ENCODE measurements at places on chromosomes 3 and 15.
A peak's percentile ranks its signal among the peaks of the same experiment; 100 is the strongest.

- DNase-seq, result no peak
Observed at GRCh38 chr15:91021516-91022074, 799 bp downstream of the VPS33B start.

- no peak for DNase-seq
Observed at GRCh38 chr3:162015856-162016255, 519.2 kb downstream of the OTOL1 start.

- no peak for DNase-seq
Observed at GRCh38 chr3:119697394-119697793, 5.4 kb upstream of the CFAP91 start.

- no peak for DNase-seq
Observed at GRCh38 chr3:17755836-17756235, 13.4 kb upstream of the TBC1D5 start.

DNA sequence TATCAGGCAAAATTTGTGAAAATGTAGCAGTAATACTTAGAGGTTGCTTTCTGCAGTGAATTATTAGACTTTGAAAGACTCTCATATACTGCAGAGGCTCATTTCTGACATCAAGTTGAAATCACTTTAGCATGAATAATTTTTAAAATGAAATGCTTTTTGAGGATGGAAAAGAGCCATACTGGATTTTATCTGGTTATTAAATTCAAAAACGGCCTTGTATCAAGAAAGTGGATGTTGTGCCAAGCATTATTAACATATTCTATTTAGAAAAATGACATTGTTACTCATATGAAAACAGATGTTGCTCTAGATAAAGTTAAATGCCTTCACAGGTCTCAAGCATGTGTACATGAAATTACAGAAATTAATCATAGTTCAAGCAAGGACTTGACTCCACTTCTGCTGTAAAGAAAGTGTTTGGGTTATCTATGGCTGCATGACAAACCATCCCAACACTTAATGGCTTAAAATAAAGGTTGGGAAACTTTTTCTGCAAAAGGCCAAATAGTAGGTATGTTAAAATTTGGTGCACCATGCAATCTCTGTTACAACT is 64.5 kb upstream of the ZNF280D start:
- no peak for DNase-seq

GRCh38 chr3:68483601-68484000 is 448.7 kb downstream of the TAFA4 start:
- no peak for DNase-seq

GRCh38 chr3:100915706-100916495 is 77.3 kb downstream of the ABI3BP start:
- no peak for DNase-seq

DNA sequence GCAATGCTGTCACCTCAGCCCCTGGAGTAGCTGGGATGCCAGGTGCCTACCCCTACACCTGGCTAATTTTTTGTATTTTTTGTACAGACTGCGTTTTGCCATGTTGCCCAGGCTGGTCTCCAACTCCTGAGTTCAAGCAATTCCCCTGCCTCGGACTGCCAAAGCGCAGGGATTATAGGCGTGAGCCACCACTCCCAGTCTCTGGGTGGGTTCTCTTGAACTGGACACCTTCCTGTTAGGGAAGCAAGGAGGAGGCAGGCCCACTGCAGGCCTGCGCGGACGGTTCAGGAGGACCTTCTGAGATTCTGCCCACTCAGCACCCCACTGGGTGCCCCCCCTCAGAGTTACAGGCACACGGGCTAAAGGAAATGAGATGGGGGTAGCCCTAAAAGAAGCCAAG is 73.8 kb upstream of the HERC1 start:
- DNase-seq, result no peak

GRCh38 chr15:63918317-63918672 is 84.5 kb upstream of the HERC1 start:
- no peak for DNase-seq

- DNase-seq, result no peak
Observed at GRCh38 chr3:116034086-116034485, 410.8 kb downstream of the GAP43 start.

DNA sequence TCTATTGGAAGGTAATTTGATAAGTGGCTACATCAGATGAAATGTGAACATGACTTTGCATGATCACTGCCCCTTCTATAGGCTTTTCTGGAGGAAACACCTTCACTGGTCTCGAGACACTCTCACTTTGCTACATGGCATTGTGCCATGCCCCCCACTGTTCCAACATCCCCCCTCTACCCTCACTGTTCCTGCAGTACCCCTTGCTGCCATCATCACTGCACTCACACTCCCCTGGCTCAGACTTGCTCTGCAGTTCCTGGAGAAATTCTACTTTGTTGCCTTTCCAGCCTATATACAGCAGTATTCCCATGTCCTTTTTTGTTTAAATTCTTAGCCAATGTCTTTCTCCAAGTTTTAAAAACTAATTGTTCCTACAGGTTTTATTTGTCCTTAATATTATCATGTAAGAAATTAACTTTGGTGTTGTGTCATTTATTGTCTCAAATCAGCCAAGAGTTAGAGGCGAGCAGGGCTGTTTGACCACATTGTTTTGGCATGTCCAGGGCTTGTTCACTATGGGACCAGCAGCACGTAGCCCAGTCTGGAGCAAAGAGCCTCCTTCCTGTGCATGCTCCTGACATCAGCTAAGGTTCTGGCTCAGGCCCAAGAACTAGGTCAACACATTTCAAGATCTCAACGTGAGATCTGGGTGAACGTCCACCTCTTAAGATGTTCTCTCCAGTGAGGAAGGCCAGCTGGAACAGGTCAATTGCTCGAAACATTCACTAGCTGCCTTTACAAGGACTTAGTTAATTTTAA is 246.4 kb downstream of the SLC9A9 start:
- DNase-seq, result no peak

DNA sequence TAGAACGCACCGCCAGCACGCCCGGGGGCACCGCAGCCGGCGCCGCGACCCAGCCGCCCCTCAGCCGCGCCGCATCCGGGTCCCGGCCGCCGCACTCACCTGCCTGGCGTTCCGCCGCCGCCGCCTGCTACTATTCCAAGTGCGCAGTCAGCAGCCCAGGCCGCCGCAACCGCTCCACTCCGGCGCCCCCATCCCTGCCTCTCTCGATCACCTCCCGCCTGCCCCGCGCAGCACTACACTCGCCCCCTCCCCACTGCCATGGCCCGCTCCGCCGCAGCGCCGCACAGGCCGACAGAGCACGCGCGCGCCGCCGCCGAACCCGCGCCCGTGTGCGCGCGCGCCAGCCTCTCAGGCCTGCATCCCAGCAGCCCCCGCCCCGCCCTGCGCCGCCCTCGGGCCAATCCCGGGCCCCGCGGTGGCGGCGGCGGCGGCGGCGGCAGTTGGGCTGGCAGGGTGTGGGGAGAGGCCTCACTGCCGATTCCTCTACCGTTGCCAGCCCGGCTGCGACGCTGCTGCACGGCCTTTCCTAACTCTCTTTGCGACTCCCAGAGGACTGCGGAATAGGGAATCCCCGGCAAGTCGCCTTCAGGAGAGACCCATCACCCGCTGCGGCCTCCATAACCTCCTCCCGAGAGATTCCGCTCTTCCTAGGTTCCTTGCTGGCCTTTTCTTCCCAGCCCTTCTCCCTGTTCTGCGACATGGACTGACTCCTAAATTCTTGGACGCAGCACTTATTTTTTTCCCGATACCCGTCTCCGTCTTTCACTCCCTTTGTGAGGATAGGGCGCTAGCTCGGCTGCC is at the start of gene PIK3CB:
Gene PIK3CB (minus strand): TSS at position 333 of the 801 bp plus-strand sequence. CDS start 75,585 bp downstream, outside the sequence.
- DNase-seq, result peak; percentile 77

GRCh38 chr3:130529486-130530215 is 12.7 kb downstream of the COL6A6 start:
- DNase-seq, result no peak

- DNase-seq, result no peak
Observed at GRCh38 chr3:126908752-126909275, 74.1 kb upstream of the PLXNA1 start.

GRCh38 chr3:118817748-118818165 is 216.9 kb downstream of the IGSF11 start:
- no peak for DNase-seq

DNA sequence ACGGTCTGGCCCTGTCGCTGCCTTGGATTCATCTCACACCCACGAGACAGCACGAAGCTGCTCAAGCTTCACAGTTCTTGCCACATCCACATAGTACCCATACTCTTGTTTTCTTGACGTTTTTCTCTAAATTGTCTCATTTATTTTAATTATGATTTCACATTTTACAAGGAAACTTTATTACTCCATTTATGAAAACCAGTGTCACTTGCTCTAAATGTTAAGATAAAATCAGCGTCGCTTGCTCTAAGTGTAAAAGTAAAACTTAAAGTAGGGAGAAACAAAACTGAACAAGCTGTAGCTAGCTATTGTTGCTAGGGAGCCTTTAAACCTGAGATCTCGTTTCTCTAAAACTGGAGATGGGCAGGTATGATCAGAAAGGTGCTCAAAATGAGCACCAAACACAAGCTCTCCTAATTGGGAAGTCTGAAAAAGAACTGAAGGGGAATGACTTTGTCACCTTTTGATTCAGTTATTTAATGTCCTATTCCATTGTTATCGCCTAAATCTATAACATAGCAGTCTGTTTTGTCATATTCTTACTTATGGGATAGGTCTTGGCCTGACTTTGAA is 680 bp downstream of the IFT122 start:
- DNase-seq, result no peak

DNA sequence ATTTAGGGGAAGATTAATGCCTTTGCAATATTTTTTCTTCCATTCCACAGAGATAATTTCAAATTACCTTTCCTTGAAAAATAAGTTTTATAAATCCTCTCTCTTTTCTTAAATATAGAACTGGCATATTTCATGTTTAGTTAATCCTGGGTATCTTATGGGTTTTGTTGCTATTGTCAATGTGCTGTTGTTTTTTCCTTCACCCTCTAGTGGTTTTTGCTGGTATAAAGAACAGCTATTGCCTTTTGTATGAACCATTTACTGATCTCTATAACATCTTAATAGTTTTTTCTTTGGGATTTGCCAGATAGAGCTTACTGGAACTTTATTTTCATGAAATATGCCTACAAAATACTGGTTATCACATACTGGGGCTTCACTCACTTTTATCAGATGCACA is 359.6 kb upstream of the DPPA4 start:
- no peak for DNase-seq

DNA sequence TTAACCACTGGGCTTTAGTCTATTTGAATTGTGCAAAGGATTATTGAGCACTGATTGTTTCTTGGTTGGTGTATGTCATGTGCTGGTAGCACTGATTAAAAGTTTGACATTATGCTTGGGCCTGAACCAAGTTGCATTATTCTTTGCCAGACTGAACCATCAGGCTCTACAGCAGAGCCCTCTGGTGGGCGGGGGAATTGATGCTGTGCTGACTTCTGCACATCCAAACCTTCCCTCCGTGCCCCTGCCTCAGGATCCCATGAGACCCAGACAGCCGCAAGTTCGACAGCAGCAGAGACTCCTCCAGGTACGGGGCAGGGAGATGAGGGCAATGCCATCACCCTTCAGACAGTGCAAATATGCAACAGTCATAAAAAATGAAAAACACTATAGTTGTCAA is 28.4 kb upstream of the P2RY12 start:
- DNase-seq, result no peak

- DNase-seq, result no peak
Observed at GRCh38 chr3:50447290-50447840, 56.1 kb downstream of the CACNA2D2 start.

DNA sequence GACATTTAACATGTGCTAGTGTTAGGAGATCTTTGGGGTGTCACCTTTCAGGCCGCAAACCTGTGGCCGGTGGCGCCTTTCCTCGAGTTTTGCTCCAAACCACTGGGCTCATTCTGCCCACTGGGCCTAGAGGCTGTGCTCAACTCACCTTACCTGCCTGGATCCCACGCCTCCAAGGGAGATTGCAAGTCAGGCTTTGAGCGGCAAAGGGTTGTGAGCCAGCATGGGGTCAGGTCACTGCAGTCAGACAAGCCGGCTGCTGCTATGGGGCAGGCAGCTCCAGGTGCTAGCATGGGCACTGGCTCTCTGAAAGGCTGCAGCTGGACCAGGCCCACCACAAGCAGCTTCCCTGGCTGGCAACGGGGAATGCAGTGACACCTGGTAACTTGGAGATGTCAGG is 265.5 kb downstream of the ZBBX start:
- no peak for DNase-seq

GRCh38 chr3:193851428-193851847 is 258.4 kb downstream of the OPA1 start:
- DNase-seq, result no peak

DNA sequence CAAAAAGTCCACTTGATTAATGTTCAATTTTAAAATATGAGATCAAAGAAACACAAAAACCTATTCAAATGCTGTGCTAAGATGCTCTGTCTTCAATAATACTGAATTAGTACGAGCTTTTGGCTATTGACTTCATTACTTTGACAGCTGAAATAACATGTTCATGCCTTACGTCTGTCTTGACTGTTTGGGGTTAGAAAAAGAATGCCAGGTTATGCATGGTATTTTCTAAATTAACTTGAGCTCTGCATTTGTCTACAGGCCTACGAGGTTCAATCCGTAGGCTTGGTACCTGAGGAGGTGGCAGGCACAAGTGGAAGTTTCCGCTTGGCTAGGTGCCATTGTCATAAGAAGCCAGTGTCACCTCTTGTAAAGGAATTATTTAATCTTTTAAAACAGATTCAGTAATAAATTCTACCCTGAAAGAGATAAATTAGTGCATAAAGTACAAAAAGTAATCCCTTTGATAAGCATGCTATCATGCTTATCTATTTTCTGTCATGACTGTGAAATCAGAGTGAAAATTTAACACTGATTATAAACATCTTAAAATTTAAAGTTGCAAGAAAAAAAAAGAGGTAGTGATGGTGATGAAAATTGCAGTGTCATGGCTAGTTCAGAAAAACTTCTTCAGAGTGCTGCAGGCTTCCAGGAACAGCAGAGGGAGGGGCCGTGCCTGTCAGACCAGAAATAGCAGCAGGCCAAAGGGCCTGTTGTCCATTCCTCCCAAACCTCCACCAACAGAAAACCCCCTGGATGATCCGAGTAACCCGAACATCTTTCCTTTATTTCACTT is 115.7 kb downstream of the ARRDC4 start:
- DNase-seq, result no peak

- DNase-seq, result no peak
Observed at GRCh38 chr3:161043336-161044035, 61.7 kb downstream of the B3GALNT1 start.

DNA sequence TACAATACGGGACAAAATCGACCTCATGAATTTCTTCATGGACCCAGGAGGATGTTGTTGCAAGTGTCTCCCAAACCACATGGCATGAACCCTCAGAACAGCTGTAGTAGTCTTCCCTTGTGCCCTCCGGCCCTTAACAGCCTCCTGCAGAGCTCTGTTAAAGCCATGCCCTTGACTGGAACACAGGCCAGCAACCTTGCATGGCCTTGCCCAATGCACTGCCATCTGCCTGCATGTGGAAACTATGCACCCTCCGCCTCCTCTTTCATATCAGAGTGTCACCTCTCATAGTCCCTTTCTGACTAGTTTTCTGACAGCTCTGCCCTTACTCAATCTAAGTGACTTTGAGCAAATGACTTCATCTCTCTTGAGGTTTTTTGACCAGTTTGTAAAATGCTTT is 39.4 kb upstream of the TRIM71 start:
- DNase-seq, result no peak

DNA sequence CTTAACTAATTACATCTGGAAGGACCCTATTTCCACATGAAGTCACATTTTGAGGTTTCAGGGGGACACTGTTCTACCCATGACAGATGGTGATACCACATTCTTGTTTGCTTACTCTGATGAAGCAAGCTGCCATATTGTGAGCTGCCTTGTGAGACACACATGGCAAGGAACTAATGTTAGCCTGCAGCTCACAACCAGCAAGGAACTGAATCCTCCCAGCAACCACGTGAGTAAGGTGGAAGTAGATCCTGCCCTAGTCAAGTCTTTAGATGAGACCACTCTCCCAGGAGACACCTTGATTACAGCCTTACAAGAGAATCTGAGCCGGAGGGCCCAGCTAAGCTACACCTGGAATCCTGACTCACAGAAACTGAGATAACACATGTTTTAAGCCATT is 160.1 kb downstream of the PDE8A start:
- no peak for DNase-seq

All from activated CD4-positive, alpha-beta T cell treated with anti-CD3 and anti-CD28 coated beads for 24 hours (primary cell).